ENCODE measurements at places on chromosomes 11 and 22.

- DNase-seq = no peak
Observed at GRCh38 chr22:48528221-48528915, 1299.3 kb downstream of the BRD1 start.

DNA sequence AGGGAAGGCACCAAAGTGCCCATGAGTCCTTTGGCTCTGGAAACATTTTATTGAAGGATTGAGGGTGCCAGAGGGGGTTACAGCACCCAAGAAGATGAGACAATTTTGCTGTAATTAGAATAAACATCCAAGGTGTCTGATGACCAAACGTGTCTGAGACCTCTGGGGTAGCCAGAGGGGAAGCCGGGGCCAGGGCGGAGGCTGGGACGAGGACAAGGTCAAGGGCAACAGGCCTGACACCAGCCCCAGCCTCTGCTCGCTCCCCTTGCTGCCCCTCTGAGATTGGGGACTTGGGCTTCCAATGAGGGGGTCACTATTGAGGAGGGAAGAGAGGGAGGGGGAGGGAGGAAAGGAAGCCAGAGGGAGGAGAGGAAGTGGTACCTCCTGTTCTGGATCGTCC is 25.6 kb downstream of the TMPRSS6 start:
- DNase-seq = no peak

DNA sequence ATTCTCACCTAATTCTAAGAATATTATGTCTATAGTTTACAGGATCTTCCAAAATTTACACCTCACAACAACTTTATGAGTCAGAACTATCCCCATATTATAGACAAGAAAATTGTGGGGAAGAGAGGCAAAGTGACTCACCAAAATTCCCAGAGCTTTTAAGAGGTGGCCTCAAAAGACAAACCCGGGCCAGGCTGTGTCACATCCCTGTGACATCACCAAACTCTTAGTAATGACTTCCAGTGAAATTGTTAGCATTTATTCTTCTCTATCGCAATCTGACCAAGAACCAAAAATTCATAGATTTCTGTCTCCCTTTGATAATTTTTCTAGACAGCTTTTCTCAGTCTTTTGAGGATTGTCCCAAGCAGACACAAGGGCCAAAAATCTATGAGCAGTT is 134.3 kb downstream of the SNX19 start:
- no peak for DNase-seq

DNA sequence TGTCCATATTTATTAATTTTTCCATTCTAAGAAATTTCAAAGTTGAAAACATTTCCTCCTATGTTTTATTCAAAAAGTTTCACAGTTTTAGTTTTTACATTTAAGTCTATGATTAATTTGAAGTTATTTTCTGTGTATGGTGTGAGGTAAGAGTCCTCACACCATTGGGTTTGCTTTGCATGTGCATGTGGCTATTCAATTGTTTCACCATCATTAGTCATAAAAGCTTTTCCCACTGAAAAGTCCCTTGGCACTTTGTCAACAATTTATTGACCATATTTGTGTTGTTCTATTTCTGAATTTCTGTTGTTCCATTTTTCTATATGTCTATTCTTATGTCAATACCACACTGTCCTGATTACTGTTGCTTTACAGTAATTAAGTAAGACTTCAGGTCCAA is 186.5 kb downstream of the KIF18A start:
- no peak for DNase-seq

DNA sequence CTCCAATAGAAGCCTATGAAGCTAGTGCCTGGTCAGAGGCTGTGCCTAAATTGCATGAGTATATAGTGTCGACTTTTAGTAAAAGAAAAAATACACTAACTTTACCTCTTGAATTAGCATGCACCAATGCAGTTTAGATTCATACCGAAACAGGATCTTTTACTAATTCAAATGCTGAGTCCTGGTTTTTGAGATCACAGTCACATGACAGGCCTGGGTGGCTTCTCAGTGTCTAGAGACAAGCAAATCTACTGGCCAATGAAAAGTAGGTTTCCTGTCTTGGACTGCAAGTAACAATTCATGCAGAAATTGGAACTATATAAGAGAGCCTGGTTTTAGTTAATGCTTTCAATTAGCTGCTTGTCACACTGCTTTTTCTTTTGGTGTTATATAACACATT is 7.2 kb downstream of the ARHGEF12 start:
- no peak for DNase-seq
